Activated T-helper 1 cell treated with anti-CD3 and anti-CD28 coated beads, Interleukin-12 subunit alpha, Interleukin-12 subunit beta, Interleukin-2, Interleukin-4 antibody, amounts not matched to agents 30 ng/mL and 10 ng/mL and 1 ng/mL, durations not matched to agents 14 hours and 24 hours and 36 hours (primary cell): ENCODE measurements at places on chromosomes 2 and 18.

DNA sequence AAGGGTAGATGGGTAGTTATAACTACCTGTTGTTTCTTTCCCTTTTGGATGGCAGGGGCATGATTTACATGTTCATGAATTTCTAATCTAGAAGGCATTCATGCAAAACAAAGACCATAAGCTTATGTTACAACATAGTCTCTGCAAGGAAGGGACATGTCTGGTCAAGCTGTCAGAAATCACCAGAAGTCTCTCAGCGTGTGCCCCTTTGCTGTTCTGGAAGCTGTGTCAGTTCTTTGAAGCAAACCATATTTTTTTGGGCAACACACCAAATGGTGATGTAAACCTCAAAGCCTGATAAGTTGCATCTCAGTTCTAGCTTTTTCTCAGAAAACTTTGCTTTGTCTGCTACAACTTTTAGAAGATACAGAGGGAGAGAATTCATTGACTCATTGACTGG is 173.5 kb upstream of the CTAGE1 start:
- DNase-seq = no peak

- DNase-seq = no peak
These were observed 159.4 kb downstream of the RBM43 start for GRCh38 chr2:151102226-151102625.

DNA sequence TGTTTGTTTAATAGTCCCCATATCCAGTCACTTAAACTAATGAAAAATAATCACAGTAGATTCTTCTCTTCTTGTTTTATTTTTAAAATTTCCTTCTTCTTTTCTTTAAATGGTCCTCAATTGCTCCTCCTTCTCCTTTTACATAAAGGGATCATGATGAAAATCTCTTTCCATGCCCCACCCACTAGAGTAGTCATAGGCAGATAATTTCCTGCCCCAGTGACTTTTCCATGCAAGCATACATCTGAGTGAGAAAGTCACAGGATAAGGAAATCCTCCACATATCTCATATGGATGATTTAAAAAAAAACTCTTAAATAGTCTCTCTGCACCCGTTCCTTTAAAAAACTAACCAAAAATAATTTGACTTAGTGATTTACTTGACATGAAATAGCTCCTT is 552.3 kb upstream of the SETBP1 start:
- DNase-seq = no peak

- no peak for DNase-seq
These were observed 79.6 kb upstream of the MGAT4A start for GRCh38 chr2:98810588-98810928.

- no peak for DNase-seq
These were observed 108.6 kb downstream of the MAP4K4 start for GRCh38 chr2:101806123-101806522.
